ENCODE measurements at places on chromosomes 5 and 9. TPM values are rescaled to one million over a fixed set of nuclear protein-coding genes. Genes with fewer than 3 reads are reported as not detected.

Gene WNT8A
- total RNA-seq = not detected

Gene OR1Q1
- total RNA-seq = 0.44 TPM

DNA sequence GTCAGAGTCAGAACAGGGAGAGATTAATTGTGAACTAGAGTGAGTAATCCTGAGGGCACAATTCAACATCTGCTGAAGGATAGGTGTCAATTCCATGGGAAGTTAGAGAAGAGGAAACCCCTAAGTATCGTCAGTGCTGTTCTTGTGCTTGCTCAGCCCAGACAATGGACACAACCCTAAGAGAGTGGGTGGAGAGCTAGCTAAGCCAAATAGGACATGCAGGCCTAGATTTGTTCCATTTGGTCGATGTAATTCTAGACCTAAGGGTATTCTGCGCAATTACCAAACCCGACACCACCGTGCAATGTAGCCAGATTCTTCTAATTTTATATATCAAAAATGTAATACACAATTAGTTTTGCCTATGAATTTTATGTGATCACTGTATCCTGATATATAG, 431.6 kb downstream of the SH3GL2 start:
- H3K36me3 ChIP-seq = no peaks in the 10 kb centered on the region

DNA sequence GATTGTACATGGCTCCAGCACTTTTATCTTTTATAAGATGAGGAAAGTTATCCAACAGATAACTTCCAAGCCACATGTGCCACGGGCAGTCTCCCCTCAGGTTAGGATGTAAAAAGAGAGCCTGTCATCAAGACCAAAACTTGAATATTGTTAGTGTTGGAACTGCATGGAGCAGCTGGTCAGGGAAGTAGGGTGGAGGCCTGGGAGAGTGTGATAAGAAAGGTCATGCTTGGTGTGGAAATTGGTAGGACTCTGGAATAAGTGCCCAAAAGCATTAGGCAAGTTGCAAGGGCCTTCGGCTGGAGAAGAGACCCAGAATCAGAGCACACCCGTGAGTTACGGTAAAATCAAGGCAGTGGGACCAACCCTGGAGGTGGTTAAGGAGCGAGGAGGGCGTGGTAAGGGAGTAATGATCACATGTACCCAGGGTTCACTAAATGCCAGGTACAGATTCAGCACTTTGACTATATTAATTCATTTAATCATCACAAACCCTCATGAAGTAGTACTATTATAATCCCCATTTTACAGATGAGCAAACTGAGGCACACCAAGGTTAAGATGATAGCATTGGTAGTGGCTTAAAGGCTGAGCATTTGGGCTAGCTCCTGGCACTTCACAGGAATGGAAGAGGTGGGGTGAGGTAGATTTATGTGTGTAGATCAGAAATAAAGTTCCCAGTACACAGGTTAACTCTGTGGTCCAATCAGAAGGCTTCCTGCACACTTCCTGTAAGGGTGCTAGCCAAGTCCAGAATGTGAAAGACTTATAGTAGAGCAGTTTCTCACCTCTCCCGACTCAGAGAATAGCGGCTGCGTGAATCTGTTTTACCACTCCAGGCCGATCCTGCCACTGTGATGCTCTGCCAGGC, 96.5 kb upstream of the ZNF608 start:
- H3K27ac ChIP-seq = no peak overlapping the region
- no peak for DNase-seq
- peaks cover 5% of the 10 kb centered on the region for H3K4me1 ChIP-seq
- H3K4me3 ChIP-seq = no peak overlapping the region
- H3K27me3 ChIP-seq = no peaks in the 10 kb centered on the region
- no peaks in the 10 kb centered on the region for H3K36me3 ChIP-seq

- no peaks in the 10 kb centered on the region for H3K27me3 ChIP-seq
- no peaks in the 10 kb centered on the region for H3K4me1 ChIP-seq
- H3K27ac ChIP-seq = no peak overlapping the region
- H3K36me3 ChIP-seq = no peaks in the 10 kb centered on the region
Observed at GRCh38 chr5:53302529-53302928, 177.9 kb upstream of the FST start.

GRCh38 chr9:108642871-108643270, 212.9 kb downstream of the ACTL7B start:
- no peak overlapping the region for H3K4me3 ChIP-seq
- H3K36me3 ChIP-seq = no peaks in the 10 kb centered on the region

DNA sequence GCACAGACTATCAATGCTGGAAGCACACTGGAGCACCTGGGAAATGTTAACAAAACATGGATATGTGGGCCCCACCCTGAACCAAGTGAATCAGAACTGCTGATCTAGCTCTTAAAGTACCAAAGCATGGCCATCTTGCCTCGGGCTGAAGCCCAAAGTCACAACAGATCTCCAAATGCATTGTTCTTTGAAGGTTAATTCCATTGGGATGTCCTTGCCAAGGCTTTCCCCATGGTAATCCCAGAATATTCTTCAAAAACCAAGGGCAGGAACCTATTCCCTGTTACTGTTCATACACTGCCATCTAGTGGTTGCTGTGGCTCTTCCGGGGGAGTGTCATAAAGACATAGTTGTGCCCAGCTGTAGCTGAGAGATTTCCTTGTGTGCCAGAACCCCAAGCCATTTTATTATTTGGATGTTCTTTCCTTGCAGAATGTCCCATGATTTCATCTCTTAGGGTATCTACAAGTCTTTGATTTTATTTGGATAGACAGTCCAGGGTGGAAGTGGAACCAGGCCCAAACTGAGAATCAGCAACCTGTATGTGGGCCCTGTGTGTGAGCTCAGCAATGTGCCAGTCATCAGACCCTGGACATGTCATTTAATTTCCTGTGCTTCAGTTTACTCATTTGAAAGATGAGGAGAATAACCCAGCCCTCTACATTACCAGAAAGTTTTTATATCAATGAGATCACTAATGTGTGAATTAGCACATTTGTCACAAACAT, 290.0 kb downstream of the ACTL7B start:
- no peaks in the 10 kb centered on the region for H3K36me3 ChIP-seq
- H3K4me3 ChIP-seq = no peak overlapping the region
- H3K27me3 ChIP-seq = no peaks in the 10 kb centered on the region
- H3K27ac ChIP-seq = no peak overlapping the region
- no peak for DNase-seq

- peaks cover 4% of the 10 kb centered on the region for H3K4me1 ChIP-seq
- H3K4me3 ChIP-seq = no peak overlapping the region
- H3K27ac ChIP-seq = no peak overlapping the region
- no peaks in the 10 kb centered on the region for H3K36me3 ChIP-seq
- DNase-seq = no peak
Observed at GRCh38 chr5:135251093-135251492, 147.9 kb downstream of the MACROH2A1 start.

DNA sequence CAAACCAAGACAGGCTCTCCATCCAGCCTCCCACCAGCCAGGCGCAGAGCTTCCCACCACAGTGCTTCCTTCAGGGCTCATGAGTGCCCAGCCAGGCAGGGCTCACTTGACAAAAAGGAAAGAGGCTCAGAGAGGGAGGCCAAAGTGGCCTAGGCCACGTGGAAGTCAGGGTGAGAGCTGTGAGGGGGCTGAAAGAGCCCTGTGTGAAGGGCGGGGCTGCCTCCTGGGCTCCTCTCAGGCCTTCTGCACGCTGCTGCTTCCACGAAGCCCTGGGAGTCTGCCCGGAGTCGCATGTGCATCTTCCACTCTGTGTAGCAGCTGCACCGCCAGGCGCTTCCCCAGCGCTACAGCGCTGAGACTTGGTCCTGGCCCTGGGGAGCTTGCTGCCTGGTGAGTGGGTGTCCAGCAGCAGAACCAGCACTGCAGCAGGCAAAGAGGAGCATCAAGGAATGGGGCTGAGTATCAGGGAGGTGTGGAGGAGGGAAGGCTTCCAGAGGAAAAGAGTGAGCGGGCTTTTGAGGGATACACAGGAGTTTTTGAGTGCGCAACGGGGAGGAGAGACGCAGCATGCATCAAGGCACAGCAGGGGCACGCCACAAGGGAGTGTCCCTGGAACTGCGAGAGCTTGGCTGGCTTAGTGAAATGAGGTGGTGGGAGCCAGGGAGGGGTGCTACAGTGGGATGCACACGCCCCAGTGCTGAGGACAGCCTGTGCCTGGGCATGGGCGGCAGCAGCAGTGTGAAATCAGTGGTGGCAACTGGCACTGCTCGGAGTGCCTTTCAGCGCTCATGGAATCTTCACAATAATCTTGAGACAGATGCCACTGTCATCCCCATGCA, 178.0 kb downstream of the GAPVD1 start:
- H3K4me3 ChIP-seq = no peak overlapping the region
- no peaks in the 10 kb centered on the region for H3K36me3 ChIP-seq
- no peak overlapping the region for H3K27ac ChIP-seq
- no peaks in the 10 kb centered on the region for H3K4me1 ChIP-seq
- DNase-seq = no peak

DNA sequence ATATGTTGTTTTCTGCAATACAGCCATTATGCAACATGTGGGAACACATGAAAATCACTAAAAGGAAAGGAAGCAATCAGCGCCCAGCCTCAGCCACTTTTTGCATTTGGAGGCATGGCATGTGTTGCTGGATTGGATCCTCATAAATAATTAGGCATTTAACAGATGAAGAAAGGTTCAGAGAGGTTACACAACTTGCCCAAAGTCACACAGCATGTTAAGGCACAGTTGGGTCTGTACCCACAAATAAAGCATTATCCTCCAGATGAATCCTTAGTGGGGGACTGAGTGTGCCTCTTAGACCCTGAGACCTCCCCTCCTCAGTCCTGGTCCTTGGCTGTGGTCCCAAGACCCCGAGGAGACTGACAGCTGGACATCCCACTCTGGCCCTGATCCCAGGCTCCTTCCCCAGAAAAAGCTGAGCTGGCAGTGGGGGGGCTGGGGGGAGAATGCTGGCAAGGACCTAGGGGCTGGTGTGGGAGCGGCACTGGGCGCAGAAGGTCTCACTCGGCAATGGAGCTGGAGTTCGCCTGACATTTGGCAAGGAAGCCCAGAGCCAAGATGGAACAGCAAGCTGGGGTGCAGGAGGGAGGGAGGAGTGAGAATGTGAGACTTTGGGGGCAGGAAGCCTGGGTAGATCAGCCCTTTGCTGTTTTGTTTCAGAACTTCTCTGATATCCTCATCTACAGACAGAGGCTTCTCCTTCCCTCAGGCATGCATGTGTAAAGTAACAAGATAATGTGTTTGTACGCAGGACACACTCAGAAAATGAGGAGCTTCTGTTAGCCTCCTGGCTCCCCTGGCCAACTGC, 6.9 kb upstream of the AKNA start:
- H3K4me3 ChIP-seq = no peak overlapping the region
- H3K36me3 ChIP-seq = no peaks in the 10 kb centered on the region
- DNase-seq = no peak
- no peaks in the 10 kb centered on the region for H3K27me3 ChIP-seq

GRCh38 chr9:91843623-91844148, 106.3 kb downstream of the ROR2 start:
- no peaks in the 10 kb centered on the region for H3K4me1 ChIP-seq
- no peak for DNase-seq
- H3K4me3 ChIP-seq = no peak overlapping the region
- no peaks in the 10 kb centered on the region for H3K27me3 ChIP-seq

- no peaks in the 10 kb centered on the region for H3K36me3 ChIP-seq
- no peak overlapping the region for H3K4me3 ChIP-seq
- H3K27me3 ChIP-seq = no peaks in the 10 kb centered on the region
- H3K27ac ChIP-seq = no peak overlapping the region
- DNase-seq = no peak
Observed at GRCh38 chr5:83726912-83727311, 6.3 kb upstream of the HAPLN1 start.

DNA sequence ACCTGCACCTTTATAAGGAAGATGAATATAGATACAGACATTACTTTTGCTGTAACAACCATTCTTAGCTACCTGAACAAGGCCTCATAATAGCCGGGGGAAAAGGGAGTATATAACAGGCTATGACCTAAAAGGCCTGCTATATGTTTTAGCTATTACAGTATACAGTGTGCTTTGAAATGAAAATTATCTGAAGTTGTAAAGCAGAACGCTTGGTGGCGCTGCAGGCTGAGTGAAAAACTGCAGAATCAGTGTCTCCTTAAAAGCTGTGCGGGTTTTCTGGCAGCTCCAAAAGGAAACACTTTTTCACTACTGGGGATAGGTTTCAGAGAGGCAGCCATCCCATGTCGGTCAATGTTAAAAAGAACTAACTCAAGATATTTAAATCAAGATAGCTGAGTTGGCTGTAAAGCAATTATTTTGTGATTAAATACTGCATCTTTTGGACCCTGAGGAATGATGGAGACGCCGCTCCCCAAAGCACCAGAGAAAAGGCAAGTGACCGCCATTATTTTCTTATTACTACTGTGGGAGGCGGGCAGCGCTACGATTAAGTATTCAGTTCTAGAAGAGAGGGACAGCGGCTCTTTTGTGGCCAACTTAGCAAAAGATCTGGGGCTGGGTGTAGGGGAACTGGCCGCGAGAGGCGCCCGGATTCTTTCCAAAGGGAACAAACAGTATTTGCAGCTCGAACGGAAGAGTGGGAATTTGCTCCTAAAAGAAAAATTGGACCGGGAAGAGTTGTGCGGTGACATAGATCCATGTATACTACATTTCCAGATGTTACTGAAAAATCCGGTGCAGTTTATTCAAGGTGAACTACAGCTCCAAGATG, 5.9 kb downstream of the PCDHB6 start:
- H3K36me3 ChIP-seq = no peaks in the 10 kb centered on the region
- DNase-seq = no peak
- no peak overlapping the region for H3K4me3 ChIP-seq

- H3K4me3 ChIP-seq = no peak overlapping the region
- no peak for DNase-seq
- no peaks in the 10 kb centered on the region for H3K36me3 ChIP-seq
- H3K27ac ChIP-seq = no peak overlapping the region
- no peaks in the 10 kb centered on the region for H3K27me3 ChIP-seq
Observed at GRCh38 chr9:110537841-110538646, 41.5 kb downstream of the SVEP1 start.

- H3K27me3 ChIP-seq = no peaks in the 10 kb centered on the region
- H3K4me1 ChIP-seq = no peaks in the 10 kb centered on the region
- H3K4me3 ChIP-seq = no peak overlapping the region
- H3K36me3 ChIP-seq = no peaks in the 10 kb centered on the region
- no peak for DNase-seq
Observed at GRCh38 chr5:162268694-162269481, 201.3 kb downstream of the GABRG2 start.

- no peak for DNase-seq
- H3K27ac ChIP-seq = peak overlapping the region; percentile 90
- no peaks in the 10 kb centered on the region for H3K27me3 ChIP-seq
- no peaks in the 10 kb centered on the region for H3K4me1 ChIP-seq
Observed at GRCh38 chr9:78234810-78235209, 1.1 kb upstream of the CEP78 start.

Data from breast epithelium (tissue), 4 donors.